Stimulated activated CD8-positive, alpha-beta memory T cell treated with anti-CD3 and anti-CD28 coated beads, Interleukin-4, amount 100 ng/mL, for 1 hour (primary cell): ENCODE measurements at places on chromosomes 2 and 18.

DNA sequence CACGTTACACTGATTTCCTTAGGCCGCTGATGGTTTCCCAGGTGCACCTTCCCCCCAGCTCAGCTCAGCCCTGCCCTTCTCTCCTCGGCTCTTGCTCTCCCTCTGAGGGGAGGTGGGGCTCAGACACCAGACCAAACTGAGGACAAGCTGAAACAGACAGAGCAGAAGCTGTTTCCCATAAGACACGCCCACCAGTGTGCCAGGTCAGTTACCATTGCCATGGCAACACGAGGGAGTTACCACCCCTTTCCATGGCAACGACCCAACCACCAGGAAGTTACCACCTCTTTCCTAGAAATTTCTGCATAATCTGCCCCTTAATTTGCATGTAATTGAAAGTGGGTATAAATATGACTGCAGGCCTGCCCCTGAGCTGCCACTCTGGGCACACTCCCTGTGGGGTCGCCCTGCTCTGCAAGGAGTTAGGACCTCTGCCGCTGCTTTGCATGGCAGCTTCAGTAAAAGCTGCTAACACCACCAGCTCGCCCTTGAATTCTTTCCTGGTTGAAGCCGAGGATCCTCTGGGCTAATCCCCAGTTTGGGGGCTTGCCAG, 120.9 kb upstream of the SMIM21 start:
- no peak for DNase-seq

- DNase-seq: no peak
Observed at GRCh38 chr2:66481100-66481549, 46.2 kb downstream of the MEIS1 start.

DNA sequence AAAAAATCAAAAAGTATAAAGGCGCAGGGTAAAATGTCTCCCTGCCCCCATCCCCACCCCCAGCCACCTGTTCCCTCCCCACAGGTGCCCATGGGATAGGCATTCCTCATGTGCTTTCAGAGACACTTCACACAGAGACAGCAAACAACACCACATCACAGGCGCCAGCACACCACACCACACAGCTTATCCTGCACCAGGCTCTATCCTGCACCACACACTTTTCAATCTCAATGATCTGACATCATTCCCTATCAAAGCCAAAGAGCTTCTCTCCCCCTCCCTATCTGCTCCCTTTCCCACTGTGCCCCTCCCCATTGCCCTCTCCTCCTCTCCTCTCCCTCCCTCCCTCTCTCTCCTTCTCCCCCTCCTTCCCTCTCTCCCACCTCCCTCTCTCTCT, 15.5 kb downstream of the FAM178B start:
- DNase-seq: no peak

DNA sequence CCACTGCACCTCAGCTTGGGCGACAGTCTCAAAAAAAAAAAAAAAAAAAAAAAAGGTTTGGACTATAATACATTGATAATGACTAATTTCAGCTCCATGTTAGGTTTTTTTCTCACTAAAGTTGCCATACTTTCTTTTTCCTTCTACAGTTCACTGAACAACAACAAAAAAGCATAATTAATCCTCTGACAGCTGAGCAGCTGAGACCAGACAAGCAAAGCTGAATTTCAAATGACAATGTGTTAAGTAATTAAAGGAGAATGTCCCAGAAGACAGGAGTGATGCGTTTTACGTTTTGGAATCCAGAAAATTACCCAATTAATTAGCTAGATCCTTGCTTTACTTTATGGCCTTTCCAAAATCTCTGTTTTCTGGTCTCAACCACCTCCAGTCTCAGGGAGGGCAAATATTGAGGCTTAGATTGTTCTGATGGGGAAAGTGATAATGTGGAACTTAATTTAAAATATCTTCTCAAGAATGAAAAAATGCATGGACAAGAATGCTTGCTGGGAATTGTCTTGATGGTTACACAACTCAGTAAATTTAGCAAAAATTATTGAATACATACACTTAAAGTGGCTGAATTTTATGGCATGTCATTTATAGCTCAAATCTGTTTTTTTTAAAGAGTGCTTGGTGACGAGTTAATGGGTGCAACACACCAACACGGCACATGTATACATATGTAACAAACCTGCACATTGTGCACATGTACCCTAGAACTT, 17.4 kb upstream of the RMDN2 start:
- DNase-seq: no peak

GRCh38 chr2:144330951-144331673, 188.8 kb downstream of the ZEB2 start:
- no peak for DNase-seq

DNA sequence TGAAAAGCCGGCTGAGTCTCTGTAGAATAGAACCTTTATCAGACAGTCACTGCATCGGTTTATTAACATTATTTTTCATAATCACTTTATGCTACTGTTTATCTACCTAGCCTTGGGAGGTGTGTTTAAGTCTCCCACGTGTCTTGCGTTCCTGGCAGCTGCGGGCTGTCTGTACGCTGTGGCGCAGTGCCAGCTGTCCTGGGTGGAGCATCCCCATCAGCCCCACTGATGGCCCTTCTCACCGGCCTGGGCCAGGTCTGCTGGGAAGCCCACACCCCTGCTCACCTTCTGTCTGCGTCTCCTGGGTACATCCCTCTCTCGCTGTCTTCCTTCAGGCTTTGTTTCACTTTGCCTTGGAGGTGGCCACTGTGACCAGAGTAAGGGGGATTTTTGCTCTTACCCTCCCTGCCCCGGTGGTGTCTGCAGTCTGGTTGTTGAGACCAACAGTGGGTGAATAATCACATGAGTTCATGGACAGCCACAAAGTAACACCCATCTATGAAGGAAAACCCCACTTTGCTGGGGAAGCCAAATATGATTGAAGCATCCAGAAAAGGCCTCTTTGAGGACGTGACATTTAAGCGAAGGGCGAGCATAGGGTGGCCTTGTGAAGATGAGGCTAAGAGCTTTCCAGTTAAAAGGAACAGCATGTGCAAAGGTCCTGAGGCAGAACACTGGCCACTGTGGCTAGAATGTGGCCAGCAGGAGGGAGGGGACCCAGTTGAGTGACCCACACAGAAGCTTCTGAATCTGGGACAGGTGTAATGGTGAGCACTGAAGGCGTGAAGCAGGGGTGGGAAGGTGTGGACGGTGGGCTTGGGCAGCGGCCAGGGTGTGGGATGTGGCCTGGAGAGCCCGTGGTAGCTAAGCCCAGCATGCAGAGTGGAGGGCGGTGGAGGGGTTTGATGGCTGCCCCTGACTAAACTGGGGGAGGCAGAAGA, 41.7 kb downstream of the RAMP1 start:
- no peak for DNase-seq

DNA sequence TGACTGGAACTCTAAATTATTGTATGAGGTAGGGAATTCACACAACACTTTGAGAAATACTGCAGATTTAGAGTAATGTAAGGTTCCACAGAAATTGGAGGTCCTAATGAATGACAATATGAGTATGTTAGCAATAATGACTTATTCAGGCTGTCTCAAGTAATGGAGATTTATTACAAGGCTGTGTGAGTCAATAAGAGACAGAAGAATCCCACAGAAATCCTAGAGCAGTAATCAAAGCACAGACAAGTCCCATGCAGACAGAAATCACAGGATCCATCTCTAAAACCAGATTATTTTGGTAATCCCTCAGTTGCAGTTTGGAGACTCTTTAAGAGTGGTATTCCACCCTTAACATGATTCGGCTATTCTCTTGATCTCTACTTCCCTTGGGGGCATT, 83.6 kb downstream of the FAM161A start:
- DNase-seq: no peak

DNA sequence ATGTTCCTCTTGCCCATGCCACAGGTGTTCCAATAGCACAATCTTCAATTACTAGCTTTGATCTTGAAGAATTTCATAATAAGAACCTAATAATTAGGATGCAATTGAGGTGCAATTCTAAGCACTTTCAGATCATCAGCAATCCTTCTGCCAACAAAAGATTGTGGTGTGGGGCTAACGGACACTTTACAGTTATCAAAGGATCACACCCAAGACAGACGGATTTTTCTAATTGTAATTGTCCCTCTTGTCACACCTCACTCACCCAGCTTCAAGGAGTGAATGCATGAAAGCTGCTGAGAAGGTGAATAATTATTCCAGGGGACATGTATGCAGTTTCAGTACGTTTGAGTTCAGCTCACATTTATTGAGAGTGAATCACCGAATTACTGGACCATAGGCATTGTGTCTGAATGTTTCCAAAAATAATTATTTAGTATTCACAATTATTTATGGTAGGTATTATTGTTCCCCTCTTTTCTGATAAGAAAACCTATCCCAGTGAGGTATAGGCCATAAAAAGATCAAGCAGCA, 438.5 kb upstream of the TRIB2 start:
- DNase-seq: no peak

DNA sequence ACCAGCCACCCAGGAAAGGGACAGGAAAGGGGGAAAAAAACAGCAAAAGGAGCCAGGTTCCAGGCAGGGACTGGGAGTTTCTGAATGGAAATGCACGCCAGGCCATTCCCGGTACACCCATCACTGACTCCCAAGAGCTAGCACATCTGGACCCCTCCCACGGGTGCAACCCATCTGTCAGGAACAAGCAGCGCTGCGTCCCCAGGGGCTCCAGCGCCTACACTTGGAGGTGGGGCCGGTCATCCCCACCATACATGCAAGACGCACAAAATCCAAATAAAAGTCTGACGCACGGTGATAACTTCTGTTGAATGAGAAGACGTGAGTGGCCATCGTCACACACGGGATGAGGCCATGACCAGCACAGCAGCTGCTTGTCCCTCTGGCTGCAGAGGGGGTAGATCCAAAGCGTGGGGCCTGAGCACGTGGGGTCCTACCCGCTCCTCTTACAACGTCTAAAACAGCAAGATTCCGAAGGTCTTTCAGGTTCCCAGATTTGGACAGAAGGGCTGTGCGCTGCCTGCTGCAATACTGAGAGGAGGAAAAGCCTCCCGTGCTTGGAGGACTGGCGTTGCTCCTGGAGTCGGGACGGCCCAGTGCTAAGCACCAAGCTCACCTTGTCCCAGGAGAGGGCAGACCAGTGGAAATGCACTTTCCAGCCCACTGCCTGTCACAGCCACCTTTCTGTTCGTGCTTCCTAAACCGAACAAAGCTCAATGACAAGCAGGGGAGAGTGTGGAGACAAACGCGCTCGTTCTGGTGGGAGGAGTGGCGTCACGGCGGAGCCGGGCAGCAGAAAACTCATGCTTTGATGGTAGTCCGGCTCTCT, 68.9 kb downstream of the NDUFA10 start:
- DNase-seq: no peak

GRCh38 chr2:239979243-239980023, 45.7 kb downstream of the NDUFA10 start:
- no peak for DNase-seq

- no peak for DNase-seq
Observed at GRCh38 chr2:96403481-96403880, 67.9 kb downstream of the NCAPH start.
